Activated CD8-positive, alpha-beta T cell treated with anti-CD3 and anti-CD28 coated beads for 36 hours (primary cell): ENCODE measurements at places on chromosomes 13 and 19.

DNA sequence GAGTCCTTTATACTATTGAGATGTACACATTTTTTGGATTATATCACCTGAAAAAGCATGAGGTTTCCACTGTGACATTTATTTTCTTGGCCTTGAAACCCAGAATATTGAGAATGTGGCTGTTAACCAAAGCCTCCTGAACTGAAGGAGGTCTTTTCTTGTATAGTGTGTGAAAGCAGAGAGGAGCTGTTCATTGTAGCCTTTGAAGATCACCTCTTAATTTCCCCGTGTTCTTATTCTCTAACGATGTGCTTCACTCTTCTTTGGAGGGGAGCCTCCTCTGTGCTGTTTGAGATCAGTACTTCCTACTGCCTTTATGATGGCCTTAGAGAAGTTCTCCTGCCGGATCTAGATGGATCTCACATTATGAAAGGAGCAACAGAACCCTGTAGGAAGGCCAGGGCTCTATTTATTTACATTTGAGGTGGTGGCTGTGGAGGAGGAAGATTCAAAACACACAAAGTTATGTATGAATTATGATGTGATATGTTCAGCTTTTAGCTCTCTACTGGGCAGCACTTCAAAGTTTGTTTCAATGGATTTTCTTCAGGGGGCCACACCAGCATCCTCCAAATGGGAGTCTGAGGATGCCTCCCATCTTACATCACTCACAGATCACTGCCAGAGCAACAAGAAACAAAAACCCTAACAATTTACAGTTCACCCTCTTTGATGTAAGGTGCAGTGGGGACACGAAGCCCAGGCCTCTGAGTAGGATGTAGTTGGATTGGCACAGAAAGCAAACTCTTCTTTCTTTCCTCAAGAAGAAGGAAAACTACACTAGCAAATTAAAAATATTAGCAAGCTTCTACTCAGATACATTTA is 322.3 kb downstream of the DLEU7 start:
- DNase-seq = no peak
- no peaks in the 10 kb centered on the region for H3K27me3 ChIP-seq
- H3K36me3 ChIP-seq = no peaks in the 10 kb centered on the region
- no peaks in the 10 kb centered on the region for H3K4me1 ChIP-seq
- H3K27ac ChIP-seq = no peak overlapping the region

- H3K36me3 ChIP-seq = no peaks in the 10 kb centered on the region
- no peaks in the 10 kb centered on the region for H3K4me1 ChIP-seq
- no peaks in the 10 kb centered on the region for H3K27me3 ChIP-seq
- no peak overlapping the region for H3K27ac ChIP-seq
- no peak for DNase-seq
- no peak overlapping the region for H3K4me3 ChIP-seq
These were observed 674.6 kb upstream of the SGCG start for GRCh38 chr13:22506096-22506691.

GRCh38 chr13:24006520-24007248 is 109.4 kb upstream of the C1QTNF9B start:
- H3K4me1 ChIP-seq = no peaks in the 10 kb centered on the region
- no peak overlapping the region for H3K4me3 ChIP-seq
- DNase-seq = no peak
- no peaks in the 10 kb centered on the region for H3K36me3 ChIP-seq
- no peak overlapping the region for H3K27ac ChIP-seq

GRCh38 chr13:31245598-31246373 is 46.0 kb downstream of the B3GLCT start:
- H3K27me3 ChIP-seq = no peaks in the 10 kb centered on the region
- H3K4me1 ChIP-seq = no peaks in the 10 kb centered on the region
- no peak overlapping the region for H3K27ac ChIP-seq
- H3K36me3 ChIP-seq = peaks cover 7% of the 10 kb centered on the region

- peaks cover 80% of the 10 kb centered on the region for H3K4me1 ChIP-seq
- no peak overlapping the region for H3K4me3 ChIP-seq
- DNase-seq = no peak
These were observed 17.6 kb downstream of the MYCBP2 start for GRCh38 chr13:77309254-77309653.

DNA sequence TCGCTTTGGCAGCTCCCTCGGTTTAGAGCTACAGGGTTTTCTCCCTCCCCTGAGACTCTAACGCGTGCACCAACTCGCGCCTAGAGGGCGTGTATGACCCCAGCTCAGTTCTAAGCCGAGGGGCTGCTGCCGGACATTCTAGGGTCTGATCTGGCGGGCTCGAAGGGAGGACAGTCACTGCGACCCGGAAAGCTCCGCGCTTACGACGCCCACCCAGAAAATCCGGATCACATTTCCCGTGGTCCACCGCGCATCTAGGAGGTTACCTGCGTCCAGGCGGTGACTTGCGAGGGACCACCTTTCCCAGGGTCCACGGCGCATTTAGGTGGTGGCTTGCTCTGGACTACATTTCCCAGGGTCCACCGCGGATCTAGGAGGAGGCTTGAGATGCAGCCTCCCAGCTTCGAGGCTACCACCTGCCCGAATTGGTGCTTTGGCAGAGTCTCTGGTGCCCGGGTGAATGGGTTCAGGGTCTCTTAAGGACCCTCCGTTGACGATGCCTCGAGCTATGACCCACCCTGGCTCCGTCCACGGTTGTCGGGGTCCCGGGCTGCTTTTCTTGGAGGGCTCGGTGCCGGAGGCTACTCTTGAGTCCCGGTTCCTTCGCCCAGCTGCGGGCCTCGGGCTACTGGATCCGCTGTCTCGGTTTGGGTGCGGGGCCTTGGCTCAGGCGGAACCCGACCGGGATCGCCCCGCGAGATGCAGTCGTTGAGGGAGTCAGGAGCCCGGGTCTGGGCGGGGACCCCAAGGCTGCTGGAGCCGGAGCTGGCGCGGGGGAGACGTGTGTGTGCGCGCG is 30.5 kb downstream of the ZNF146 start:
- no peak for DNase-seq
- H3K4me1 ChIP-seq = no peaks in the 10 kb centered on the region
- H3K27me3 ChIP-seq = peaks cover 10% of the 10 kb centered on the region
- peaks cover 14% of the 10 kb centered on the region for H3K36me3 ChIP-seq

GRCh38 chr13:100589178-100589725 is 663 bp upstream of the GGACT start:
- H3K27me3 ChIP-seq = no peaks in the 10 kb centered on the region

GRCh38 chr13:27073186-27073585 is 98.4 kb downstream of the USP12 start:
- no peak overlapping the region for H3K27ac ChIP-seq
- H3K4me1 ChIP-seq = no peaks in the 10 kb centered on the region
- DNase-seq = no peak
- no peaks in the 10 kb centered on the region for H3K27me3 ChIP-seq

GRCh38 chr19:2867025-2867991 is at the start of gene ZNF556:
ZNF556 (plus strand) TSS chr19:2867335; CDS start chr19:2867422, 87 bp downstream.
- peak; percentile 26 for DNase-seq
- no peak within 1 kb of the TSS for H3K27ac ChIP-seq
- no peaks in the 10 kb centered on the region for H3K4me1 ChIP-seq
- H3K4me3 ChIP-seq = no peak within 1 kb of the TSS
- H3K36me3 ChIP-seq = no peaks in the 10 kb centered on the region
- H3K27me3 ChIP-seq = peaks cover 2% of the 10 kb centered on the region

GRCh38 chr19:18475004-18475453 is 37.1 kb upstream of the ISYNA1 start:
- peak; percentile 28 for DNase-seq
- H3K27me3 ChIP-seq = no peaks in the 10 kb centered on the region
- H3K4me3 ChIP-seq = no peak overlapping the region
- peaks cover 2% of the 10 kb centered on the region for H3K36me3 ChIP-seq

GRCh38 chr19:7718668-7719067 is 13.2 kb downstream of the CLEC4G start:
- H3K4me3 ChIP-seq = no peak overlapping the region
- no peaks in the 10 kb centered on the region for H3K27me3 ChIP-seq
- peaks cover 16% of the 10 kb centered on the region for H3K4me1 ChIP-seq
- peak overlapping the region; percentile 76 for H3K27ac ChIP-seq
- no peaks in the 10 kb centered on the region for H3K36me3 ChIP-seq

- H3K27ac ChIP-seq = no peak overlapping the region
- no peak overlapping the region for H3K4me3 ChIP-seq
- H3K27me3 ChIP-seq = no peaks in the 10 kb centered on the region
- H3K36me3 ChIP-seq = no peaks in the 10 kb centered on the region
- no peak for DNase-seq
These were observed 472.8 kb downstream of the OLFM4 start for GRCh38 chr13:53501387-53501786.

- H3K36me3 ChIP-seq = peaks cover 3% of the 10 kb centered on the region
- DNase-seq = no peak
- no peak overlapping the region for H3K4me3 ChIP-seq
- H3K27me3 ChIP-seq = no peaks in the 10 kb centered on the region
These were observed 34.4 kb downstream of the DHRS12 start for GRCh38 chr13:51769455-51770127.

GRCh38 chr19:6212403-6213265 is 67.1 kb downstream of the MLLT1 start:
- DNase-seq = no peak
- H3K27me3 ChIP-seq = no peaks in the 10 kb centered on the region
- no peaks in the 10 kb centered on the region for H3K4me1 ChIP-seq
- H3K36me3 ChIP-seq = peaks cover 8% of the 10 kb centered on the region
- no peak overlapping the region for H3K4me3 ChIP-seq

GRCh38 chr19:4114181-4114580 is 9.7 kb downstream of the MAP2K2 start:
- H3K36me3 ChIP-seq = peaks cover 44% of the 10 kb centered on the region
- peak overlapping the region; percentile 55 for H3K27ac ChIP-seq
- peaks cover 46% of the 10 kb centered on the region for H3K4me1 ChIP-seq
- no peak overlapping the region for H3K4me3 ChIP-seq
